ENCODE measurements at places on chromosomes 3 and 15.

DNA sequence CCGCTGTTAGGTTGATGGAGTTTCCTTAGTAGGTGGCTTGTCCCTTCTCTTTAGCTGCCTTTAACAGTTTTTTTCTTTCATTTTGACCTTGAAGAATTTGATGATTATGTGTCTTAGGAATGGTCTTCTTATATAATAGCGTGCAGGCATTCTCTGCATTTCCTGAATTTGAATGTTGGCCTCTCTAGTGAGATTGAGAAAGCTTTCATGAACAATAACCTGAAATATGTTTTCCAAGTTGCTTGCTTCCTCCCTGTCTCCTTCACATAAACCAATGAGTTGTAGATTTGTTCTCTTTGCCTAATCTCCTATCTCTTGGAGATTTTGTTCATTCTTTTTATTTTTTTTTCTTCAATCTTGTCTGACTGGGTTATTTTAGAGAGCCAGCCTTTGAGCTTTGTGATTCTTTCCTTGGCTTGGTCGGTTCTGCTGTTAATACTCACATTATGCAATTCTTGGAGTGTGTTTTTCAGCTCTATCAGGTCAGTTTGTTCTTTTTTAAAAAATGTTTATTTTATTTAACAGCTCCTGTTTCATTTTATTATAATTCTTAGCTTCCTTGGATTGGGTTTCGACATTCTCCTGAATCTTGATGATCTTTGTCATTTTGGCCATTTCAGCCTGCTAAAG, 627.9 kb downstream of the SI start:
- DNase-seq = no peak

- no peak for DNase-seq
Measured at GRCh38 chr15:95629503-95630168, 700.9 kb upstream of the NR2F2 start.

DNA sequence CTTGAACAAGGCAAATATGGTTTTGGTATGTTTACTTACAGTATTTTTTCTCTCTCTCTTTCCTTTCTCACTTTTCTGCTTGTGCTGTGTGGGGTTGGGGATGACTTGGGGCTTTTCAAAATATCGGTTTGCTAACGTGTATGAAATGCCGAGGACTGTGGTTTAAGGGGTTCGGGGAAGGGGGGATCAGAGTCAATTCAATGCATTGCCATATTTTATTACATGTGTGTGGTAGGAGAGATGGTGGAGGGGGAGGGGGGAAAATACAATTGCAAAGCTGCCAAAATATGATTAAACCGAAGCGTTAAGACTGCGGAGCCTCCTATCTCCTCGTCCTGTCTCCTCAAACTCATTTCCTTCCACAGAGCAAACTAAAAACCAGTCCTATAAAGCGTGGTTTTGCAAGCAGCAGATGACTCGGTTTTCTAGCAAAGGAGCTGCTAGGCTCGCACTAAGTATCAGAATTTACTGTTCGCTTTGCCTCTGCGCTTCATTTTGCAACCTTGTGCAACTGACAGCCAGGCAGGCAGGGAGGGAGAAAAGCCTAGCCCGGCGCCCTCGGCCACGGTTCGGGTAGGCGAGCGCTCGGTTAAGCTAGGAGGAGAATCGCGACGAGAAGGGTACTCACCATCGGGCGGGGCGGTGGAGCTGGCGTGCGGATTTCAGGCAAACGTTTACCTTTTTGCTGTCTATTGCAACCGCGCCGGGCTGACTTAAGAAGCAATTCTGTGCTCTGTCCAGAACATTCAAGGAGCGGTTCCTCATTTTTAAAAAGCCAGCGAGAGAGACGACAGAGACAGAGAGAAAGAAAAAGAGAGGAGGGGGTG, 4.0 kb upstream of the NR2F2 start:
- no peak for DNase-seq

- DNase-seq = no peak
Measured at GRCh38 chr3:7813365-7813764, 688.3 kb upstream of the LMCD1 start.

GRCh38 chr15:77548589-77549557, 83.8 kb downstream of the LINGO1 start:
- DNase-seq = no peak

DNA sequence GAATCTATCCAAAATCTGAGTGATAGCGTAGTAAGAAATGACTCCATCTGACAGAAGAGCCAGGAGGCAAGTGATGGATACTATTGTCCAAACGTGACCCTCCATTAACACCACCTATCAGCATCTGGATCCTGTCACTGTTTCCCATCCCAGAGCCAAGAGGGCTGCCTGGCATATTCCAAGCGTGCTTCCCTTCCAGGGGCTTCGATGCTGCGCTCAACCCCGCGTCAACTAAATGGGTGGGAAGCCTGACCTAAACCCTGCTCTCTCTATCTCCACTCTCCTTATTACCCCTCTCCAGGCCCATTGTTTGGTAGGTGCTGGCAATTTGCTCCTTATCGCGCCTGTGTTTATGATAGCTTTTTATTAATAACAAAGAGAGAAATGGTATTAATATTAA, 83.2 kb downstream of the NR2F2 start:
- no peak for DNase-seq

DNA sequence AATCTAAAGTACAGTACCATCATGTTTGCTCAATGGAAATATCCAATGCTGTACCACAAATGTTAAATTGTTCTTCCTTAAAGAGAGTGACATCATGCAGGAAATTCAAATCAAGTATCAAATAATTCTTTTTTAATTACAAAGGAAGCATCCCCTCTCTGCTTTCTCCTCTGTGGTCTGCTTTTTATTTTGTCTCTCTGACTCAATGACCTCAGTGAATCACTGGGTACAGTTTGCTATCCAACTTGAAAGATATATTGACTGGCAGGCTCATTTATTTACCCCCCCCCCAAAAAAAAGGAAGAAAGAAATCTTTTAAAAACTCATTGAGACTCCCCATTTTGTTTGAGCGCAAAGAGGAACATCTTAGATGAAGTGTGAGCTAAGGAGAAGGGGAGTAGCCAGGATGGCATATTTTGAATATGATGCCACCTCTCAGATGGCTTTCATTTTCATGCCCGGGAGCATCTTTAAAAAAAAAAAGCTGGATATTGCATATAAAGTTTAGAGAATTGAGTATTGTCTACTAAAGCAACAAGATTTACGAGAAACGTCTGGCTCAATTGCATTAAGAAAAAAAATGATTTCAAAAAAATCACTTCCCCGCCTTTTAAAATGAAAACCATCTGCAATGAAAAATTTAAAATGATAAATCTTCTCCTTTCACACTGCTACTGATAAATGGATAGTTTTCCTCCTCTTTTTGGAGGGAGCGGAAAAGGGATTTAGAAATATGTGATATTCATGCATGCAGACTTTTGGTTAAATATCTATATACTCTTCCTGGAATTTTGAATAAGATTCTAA, 307.1 kb upstream of the DPH6 start:
- no peak for DNase-seq

- DNase-seq = no peak
Measured at GRCh38 chr15:101322854-101323477, 27.9 kb upstream of the SNRPA1 start.

DNA sequence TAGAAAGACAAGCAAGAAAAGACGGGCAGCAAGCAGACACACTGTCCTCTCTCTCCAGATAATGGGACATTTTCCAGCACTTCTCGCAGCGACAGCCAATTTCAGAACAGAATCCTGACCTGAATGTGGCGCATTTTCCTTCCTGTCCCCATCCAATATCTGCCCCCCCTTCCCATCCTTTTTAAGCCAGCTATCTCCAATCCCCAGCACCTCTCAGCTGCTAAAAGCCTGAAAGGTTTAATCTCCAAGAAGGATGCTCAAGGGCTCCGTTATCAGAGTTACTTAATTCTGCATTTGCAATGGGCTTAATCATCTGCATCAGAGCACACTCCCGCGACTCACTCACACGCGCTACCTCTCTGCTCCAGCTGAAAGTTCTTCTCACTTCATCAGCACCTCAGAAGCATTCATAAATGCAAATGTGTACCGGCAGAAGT, 50.5 kb downstream of the SRGAP3 start:
- DNase-seq = no peak

- DNase-seq = no peak
Measured at GRCh38 chr15:57060799-57061198, 142.4 kb downstream of the TCF12 start.

DNA sequence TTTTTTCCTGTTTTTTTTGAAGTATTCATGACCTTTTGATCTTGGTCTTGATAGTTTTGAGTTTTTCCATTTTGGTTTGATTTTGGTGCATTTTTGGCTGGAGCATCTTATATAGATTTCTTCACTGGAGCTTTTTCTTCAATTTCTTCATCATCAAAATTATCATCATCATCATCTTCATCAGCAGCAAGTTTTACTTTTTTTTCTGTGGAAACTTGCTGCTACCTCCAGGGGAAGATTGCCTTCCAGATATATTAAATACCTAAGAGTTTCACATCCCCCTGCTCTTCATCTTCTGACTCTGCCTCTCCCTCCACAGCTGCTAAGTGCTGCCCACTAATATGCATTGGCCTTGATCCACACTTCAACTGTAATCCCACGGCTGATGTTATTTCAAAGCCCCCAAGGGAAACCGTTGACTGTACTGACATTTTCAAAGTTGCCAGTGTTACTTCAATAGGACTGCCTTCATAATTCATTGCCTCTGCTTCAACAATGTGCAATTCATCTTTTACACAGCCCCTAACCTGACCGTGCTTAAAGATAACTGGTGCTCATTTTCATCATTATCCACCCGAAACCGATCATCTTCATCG, 151.7 kb downstream of the NR1D2 start:
- DNase-seq = no peak

DNA sequence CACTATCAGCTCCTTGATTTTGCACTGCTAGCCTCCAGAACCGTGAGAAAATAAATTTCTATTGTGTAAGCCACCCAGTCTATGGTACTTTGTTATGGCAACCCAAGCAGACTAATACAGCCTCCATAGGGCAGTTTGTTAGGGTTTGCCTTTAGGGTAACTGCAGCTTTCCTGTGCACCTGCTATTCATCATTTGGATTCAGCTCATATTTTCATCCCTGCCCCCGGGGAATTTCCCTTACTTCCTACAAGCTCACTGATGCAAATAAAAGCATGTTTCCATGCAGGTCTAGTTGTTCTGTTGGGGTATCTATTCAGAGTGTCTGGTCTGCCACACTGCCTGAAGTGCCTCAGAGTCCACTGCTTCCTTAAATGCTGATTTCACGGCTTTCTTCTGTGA, 48.6 kb upstream of the ATOSA start:
- DNase-seq = no peak

- DNase-seq = no peak
Measured at GRCh38 chr3:49639551-49639950, 34.6 kb upstream of the APEH start.

DNA sequence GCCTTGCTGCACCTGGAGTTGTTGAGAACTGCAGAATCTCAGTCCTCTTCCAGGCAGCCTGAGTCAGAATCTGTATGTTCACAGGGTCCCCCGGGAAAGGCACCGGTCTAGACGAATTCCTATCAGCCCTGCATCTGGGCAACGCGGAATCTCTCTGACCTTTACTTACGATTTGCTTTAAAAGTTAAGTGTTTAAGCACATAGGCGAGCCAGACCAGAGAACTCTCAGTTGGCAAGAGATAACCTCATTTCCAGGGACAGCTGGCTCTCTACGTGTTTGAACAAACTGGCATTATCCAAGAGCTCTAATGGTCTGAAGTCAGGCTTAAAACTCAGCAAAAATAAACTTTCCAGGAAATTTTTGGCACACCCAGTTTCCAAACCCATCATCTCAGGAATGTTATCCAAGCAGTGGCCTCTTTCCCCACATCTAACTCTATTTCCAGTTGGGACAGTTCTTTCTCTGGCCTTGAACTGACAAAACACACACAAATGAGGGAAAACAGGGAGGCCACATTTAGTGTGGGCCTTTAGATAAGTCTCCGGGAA, 53.4 kb downstream of the HES1 start:
- DNase-seq = no peak

GRCh38 chr15:98288091-98288590, 327.6 kb downstream of the ARRDC4 start:
- DNase-seq = no peak

DNA sequence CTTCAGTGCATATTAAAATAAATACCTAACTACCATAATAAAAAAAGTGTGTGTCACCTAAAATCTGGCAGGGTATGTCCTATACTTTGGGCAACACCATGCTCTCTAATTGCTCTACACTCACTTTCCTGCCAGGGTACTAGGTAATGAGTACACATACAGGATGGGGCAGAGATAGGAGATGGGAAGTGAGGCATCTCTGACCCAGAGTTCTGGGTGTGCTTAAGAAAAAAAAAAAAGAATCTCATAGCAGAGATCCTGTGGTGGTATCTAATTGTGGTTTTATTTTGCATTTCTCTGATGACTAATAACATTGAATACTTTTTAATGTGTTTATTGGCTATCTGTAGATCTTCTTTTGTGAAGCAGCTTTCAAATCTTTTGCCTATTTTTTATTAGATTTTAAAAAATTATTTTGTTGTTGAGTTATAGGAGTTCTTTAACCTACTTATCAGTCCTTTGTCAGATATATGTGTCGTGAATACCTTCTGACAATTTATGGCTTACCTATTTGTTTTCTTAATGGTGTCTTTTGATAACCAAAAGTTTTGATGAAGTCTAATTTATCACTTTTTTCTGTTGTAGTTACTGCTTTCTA, 48.0 kb downstream of the EEFSEC start:
- no peak for DNase-seq

DNA sequence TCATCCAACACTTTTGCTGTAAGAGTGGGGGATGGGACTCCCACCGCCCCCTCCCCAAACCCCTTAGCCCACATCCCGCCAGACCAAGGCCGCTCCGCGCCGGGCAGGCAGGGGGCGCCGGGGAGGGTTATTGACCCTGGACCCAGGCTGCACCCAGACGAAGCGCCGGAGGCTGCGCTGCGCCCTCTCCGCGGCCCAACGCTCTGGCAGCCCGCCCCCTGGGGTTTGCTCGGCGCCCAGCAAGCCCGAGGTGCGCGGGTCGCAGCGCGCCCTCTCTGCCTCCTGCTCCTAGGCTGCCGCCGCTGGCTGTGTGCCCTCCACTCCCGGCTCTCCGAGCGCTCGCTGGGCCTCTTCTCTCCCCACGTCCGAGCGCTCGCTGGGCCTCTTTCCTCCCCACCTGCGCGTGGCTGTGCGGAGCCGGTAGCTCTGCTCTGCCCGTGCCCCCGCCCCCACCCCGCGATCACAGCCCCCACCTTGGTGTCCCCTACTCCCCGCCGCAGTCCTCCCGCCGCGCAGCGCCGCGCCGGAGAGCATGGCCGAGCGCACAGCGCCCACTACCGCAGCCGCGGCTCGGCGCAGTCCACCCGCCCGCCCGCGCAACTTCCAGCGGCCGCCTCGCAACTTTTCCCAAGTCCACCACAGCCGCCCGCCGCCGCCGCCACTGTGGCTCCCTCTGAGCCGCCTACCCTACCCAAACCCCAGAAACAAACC, 1.2 kb downstream of the MECOM start:
- DNase-seq = peak; percentile 73

Measured in NCI-H510A (cell line).